ENCODE measurements at places on chromosomes 7 and 10.

- no peak for DNase-seq
These were observed 105.0 kb downstream of the ZNF248 start for GRCh38 chr10:37752334-37752875.

GRCh38 chr10:119330342-119330741, 123.0 kb downstream of the GRK5 start:
- no peak for DNase-seq

- no peak for DNase-seq
These were observed 30.6 kb upstream of the TAX1BP1 start for GRCh38 chr7:27709137-27710075.

- no peak for DNase-seq
These were observed 192.4 kb upstream of the DKK1 start for GRCh38 chr10:52121688-52122087.

DNA sequence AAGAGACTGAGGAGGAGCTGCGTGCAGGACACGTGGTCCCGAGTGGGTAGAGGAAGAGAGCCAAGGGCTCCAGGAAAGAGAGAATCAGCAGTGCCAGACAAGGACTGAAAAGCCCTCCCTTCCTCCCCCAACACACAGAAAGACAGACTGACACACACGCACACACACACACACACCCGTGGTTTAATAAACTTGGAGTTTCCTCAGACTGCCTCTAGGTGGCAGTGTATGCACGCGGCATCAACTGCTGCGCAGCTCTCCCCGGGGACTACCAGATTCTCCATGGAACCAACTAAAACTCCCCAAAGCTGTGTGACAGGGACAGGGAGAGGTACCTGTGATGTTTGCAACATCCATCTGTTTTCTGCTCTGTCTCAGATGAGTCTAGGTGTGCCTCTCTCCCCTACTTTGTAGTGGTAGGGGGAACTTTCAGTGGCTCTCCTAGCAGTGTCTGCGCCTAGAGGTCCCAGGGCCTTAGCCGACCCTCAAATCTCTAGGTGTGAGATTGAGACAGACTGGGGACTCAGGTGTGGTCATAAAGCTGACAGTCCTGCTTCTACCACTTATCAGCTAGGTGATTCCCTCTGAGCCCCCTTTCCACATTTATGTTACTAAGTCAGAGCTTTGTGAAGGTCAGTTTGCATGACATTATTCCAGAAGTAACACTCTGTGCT, 9.3 kb upstream of the TSPAN14 start:
- DNase-seq: no peak

- DNase-seq: no peak
These were observed 157.6 kb downstream of the FAM107B start for GRCh38 chr10:14616955-14617730.

DNA sequence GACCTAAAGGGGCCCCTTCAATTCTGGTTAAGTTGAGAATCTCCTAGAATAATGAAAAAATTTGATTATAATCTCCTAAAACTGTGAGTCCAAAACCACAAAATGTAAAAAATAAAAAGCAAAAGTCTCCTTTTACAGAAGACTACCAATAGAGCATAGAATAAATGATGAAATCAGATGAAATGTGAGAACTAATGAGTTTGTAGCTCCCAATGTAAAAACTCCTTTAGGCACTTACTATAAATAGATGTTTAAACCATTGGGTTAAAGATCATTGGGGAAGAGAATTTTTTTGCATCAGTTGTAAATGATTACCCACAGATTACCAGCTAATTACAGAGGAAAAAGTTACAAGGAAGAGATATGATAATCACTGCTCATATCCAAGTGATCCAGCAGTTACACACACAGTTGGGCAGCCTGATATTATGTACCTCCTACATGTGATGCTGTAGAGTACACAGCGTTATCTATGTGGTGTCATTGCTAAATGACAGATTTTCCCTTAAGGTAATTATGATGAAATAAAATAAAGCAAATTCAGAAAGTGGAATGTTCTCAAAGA, 282.7 kb upstream of the SEMA3D start:
- no peak for DNase-seq

DNA sequence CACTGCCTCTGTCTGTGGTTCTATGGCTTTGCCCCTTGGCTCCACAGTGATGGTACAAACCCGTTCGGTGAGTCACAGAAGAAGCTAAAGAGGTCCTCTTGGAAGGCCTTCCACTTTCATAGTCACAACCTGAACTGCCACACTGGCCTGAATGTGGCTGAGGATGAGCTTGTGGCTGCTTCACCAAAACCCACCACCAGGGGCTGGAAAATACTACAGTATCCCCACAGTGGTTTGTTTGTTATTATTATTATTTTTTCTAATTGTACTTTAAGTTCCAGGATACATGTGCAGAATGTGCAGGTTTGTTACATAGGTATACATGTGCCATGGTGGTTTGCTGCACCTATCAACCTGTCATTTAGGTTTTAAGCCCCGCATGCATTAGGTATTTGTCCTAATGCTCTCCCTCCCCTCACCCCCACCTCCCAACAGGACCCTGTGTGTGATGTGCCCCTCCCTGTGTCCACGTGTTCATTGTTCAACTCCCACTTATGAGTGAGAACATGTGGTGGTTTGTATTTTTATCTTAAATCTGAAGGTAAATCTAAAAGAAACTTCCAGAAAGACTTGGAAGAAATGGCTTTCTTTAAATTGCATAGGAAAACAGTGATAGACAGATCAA, 160.8 kb upstream of the NPSR1 start:
- no peak for DNase-seq

DNA sequence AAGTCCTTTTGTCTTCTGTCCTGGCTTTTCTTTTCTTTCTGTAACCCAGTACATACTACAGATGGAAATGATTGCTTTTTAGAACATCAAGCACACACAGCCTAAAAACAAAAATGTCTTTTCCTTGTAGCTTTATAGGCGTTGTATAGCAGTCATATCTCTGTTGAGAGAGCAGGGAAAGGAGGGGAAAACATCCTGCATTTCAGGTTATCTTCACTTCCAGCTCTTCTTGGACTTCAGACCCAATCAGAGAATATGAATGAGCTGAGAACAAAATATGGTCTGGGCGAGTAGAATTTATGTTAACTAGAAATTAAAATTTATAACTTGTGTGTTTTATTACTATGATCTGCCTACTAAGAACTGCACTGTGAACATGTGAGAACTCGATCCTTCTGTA, 14.7 kb downstream of the TMEM60 start:
- no peak for DNase-seq

- no peak for DNase-seq
These were observed 200.9 kb downstream of the FAM107B start for GRCh38 chr10:14573666-14574261.

- DNase-seq: no peak
These were observed 35.6 kb downstream of the PITRM1 start for GRCh38 chr10:3136763-3137611.

DNA sequence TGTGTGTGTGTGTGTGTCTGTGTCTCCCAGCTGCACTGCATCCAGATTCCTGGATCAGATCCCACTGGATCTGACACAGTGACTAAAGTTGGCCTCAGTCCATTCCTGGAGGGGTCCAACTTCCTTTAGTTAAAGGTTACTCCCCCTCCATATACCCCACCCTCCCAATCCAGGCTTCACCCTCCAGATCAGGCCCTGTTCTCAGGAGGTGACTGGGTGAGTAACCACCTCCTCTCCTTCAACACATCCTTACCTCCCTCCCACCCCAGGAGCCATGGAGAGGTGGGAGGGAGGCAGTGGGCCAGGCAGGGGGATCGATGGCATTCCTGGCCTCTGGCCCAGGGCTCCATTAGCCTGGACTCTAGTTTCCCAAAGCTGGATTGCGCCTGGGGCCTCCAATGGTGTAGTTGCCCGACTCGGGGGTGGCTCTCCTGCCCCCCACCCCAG, 11.3 kb downstream of the KCNIP2 start:
- no peak for DNase-seq

DNA sequence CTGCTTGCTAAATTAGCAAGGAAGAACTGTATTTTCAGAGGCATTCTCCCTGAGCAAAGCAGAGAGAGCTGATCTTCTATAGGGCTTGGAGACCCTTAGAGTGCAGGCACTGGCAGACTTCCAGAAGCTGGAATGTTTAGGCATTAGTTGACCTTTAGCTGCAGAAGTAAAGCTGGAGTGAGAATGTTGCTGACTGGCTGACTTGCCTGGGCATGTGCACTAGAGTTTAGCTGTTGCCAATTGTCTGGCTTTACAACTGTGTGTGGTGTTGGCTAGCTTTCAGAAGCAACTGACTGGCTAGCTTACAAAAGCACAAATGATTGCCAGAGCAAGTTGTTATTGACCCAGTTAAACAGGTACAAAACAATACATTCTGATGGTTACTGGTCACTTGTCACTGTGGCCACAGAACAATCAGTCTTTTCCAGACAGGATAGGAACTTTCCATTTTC, 25.1 kb downstream of the FAM13C start:
- peak; percentile 79 for DNase-seq

GRCh38 chr10:103448746-103449145, 3.4 kb downstream of the CALHM2 start:
- no peak for DNase-seq

- no peak for DNase-seq
These were observed 47.4 kb upstream of the PRKAR1B start for GRCh38 chr7:774161-775109.

GRCh38 chr7:128759242-128759641, 16.4 kb downstream of the OPN1SW start:
- no peak for DNase-seq

DNA sequence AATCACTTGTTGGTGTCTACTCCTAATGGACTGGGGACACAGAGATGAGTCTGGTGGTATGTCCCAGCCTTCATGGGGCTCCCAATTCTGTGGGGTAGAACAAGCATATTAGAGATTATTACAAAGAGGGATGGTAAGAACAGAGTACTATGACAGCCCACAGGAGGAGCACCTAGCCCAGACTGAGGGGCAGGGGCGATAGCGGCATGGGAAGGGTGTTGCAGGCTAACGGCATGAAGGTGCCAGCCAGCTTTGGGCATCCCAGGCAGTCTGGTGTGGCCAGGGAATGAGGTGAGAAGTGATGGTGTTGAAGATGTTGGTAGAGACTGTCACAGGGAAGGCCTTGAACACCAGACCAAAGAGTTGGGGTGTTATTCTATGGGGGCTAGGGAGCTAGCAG, 280.0 kb downstream of the RPS24 start:
- no peak for DNase-seq

DNA sequence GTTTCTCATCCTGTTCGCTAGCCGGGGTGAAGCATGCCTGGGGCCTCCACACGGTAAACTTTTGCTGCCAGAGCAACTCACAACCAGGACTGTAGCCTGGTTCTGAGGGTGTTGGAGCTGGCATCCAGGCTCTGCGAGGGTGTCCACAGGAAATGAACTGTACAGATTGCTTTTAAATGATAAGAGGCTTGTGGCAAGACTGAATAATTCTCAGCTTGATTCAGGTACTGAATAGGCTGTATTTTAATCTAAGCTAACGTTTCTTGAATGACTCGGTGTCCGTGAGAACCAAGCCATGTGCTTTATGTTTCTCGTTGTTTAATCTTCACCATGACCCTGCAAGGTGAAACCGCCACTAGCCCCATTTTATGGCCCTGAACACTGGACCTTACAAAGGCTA, 49.3 kb downstream of the EEPD1 start:
- no peak for DNase-seq

- DNase-seq: no peak
These were observed 31.2 kb downstream of the SMNDC1 start for GRCh38 chr10:110273474-110273873.

- no peak for DNase-seq
These were observed 177.4 kb downstream of the ARHGAP12 start for GRCh38 chr10:31751051-31751737.

DNA sequence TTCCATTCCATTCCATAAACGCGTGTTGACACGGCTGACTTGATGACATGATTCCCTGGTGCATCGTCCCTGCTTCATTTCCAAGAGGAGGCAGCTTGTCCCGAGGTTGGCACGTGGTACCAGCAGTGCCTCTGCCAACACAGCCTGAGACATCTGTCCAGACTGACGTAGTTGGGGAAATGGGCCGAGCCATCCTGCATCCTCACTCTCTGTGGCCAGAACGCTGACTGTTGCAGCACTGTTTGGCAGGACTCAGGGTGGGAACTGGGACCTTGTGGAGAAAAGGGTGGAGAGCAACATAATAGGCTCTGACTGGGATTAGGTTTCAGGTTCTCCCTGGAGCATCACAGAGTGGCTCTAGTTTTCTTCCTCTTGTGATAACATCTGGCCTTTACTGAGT, 118.6 kb upstream of the BTBD16 start:
- no peak for DNase-seq

DNA sequence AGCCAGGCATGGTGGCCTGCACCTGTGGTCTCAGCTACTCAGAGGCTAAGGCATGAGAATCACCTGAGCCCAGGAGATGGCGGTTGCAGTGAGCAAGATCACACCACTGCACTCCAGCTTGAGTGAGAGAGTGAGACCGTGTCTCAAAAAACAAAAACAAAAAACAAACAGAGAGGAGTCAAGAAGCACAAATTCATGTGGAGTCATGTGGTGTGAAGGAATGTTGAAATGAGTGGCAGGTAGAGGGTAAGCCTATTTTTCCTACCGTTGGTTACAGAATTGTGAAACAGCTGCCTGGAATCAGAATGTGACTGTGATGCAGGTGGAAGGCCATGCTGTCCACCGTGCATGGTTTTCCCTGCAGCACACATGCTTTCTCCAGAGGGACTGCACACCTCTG, 23.7 kb upstream of the NUB1 start:
- DNase-seq: no peak

GRCh38 chr7:150939466-150939865, 38.7 kb downstream of the KCNH2 start:
- no peak for DNase-seq

DNA sequence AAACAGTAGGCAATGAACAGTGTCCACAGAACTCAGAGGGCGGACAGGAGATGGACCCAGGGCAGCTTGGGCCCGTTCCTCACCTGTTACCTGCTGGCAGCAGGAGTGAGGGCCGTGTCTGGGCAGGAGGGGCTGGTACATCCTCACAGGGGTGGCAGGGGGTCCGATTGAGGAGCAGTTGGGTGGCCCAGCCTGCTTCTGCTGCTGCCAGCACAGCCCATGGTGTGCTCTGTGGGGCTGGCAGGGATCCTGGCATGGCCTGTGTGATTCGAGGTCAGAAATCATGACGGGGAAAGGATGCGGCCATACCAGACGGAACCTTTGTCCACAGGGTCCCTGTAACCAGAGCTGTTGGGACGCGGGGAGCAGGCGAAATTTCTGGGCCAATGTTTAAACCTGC, 49.6 kb downstream of the INPP5A start:
- no peak for DNase-seq

DNA sequence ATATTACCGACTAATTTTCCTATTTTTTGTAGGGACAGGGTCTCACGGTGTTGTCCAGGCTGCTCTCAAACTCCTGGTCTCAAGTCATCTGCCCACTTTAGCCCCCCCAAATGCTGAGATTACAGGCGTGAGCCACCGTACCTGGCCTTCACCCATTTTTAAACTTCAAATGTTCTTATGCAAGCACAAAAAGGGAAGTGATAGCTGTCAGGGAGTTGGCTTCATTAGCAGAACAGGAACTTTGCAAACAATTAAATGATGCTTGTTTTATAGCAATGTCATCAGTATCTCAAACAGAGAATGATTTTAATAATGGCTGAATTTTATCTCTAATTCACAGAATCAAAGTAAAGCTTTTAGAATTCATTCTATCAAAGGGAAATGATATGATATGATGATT, 49.8 kb upstream of the FAM171A1 start:
- no peak for DNase-seq

- no peak for DNase-seq
These were observed 25.8 kb upstream of the AKR1C3 start for GRCh38 chr10:5068274-5068984.
